ENCODE measurements at places on chromosomes 12 and 14.

DNA sequence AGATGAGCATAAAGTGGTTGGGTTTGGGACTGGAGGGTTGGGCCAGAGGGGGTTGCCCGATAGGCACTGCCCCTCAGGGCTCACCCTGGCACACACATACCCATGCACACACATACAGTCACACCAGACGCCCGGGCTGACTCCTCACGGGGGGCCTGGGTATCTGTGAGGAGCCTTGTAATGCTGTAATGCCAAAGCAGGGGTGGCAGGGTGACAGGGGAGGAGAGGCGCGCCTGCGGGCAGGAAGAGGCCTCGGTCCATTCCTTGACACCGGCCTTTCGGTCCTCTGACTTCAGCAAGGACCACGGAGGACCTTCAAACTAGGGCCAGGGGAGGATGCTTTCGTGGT is 375 bp downstream of the FAIM2 start:
- no peak for DNase-seq

- no peak for DNase-seq
Observed at GRCh38 chr12:5047094-5047493, 3.4 kb downstream of the KCNA5 start.

GRCh38 chr12:106901276-106901675 is 54.4 kb upstream of the TMEM263 start:
- no peak for DNase-seq

GRCh38 chr14:105123064-105123665 is 45.4 kb downstream of the JAG2 start:
- no peak for DNase-seq

- no peak for DNase-seq
Observed at GRCh38 chr12:29204521-29204920, 55.4 kb downstream of the FAR2 start.

DNA sequence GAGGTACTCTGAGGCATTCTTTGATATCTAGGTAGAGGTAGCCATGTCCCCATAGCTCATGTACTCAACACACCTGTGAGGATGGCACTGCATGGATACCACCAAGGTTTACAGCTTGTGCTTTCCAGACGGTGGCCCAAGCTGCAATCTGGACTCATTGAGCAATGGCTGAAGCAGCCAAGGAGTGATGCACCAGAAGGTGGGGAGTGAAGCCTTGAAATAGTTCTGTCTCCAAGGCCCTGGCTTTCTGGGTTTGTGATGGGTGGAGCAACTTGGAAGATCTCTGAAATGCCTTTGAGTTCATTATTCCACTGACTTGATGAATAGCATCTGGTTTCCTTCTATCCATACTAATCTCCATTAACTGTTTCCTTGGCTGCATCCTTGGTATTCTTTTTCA is 290.0 kb upstream of the NOVA1 start:
- DNase-seq, result no peak

GRCh38 chr12:105698075-105698474 is 367.6 kb downstream of the C12orf75 start:
- DNase-seq, result no peak

DNA sequence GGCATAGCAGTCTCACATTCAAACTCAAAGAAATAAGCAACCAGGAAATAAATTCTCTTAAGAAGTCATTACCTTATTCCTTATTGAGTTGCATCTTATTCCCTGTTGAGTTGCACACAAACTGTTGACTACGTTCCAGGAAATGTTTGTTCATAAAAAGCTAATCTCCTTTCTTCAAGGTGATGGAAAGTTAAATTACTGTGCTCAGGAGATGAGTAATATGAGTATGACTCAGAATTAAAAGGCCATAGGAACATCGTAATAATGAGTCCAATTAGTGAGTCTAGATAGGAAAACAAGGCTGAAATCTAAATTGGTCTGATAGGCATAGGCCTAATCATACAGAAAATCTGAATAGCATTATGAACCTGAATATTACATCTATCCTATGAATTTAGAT is 203.1 kb downstream of the SLC2A13 start:
- DNase-seq, result no peak

DNA sequence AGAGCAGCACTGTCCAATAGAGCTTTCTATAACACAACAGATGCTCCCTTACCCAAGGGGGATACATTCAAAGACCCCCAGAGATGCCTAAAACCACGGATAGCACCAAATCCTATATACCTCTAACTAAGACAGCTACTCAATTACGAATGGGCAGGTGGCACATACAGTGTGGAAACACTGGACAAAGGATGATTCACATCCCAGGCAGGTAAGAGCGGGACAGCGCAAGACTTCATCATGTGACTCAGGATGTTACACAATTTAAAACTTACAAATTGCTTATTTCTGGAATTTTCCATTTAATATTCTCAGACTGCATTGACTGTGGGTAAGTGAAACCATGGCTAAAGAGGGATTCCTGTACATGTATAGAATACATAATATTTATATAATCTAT is 5.5 kb upstream of the HCFC2 start:
- DNase-seq, result no peak

DNA sequence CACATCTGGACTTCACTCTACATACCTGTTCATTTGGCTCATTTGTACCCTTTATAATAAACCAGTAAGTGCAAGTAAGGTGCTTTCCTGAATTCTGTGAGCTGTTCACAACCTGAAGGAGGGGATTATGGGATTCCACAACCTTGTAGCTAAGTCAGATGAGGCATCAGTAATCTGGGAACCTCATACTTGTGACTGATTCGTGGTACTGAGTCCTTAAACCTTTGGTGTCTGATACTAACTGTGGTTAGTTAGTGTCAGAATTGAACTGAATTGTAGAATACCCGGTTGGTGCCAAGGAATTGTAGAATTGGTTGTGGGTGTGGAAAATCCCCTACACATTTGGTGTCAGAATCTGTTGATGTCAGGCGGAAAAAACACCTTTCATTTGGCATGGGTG is 83.4 kb downstream of the TMX1 start:
- no peak for DNase-seq

DNA sequence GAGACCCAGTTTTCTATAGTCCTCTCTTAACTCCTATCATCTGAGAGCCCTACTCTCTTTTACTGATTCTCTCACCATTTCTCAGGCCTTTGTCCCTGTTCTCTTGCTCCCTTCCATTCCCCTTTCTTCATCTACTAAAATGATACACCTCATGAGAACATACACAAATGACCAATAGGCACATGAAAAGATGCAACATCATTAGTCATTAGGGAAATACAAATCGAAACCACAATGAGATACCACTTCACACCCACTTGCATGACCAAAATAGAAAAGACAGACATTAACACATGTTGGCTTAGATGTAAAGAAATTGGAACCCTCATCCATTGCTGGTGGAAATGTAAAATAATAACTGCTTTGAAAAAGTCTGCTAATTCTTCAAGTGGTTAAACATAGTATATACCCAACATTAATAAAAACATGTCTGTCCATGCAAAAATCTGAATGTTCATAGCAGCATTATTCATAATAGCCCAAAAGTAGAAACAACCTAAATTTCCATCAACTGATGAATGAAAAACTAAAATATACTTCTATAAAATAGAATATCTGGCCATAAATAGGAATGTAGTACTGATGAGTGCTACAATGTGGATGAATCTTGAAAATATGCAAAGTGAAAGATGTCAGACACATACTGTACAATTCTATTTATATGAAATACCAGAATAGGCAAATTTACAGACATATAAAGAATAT is 66.0 kb downstream of the DENND5B start:
- no peak for DNase-seq

DNA sequence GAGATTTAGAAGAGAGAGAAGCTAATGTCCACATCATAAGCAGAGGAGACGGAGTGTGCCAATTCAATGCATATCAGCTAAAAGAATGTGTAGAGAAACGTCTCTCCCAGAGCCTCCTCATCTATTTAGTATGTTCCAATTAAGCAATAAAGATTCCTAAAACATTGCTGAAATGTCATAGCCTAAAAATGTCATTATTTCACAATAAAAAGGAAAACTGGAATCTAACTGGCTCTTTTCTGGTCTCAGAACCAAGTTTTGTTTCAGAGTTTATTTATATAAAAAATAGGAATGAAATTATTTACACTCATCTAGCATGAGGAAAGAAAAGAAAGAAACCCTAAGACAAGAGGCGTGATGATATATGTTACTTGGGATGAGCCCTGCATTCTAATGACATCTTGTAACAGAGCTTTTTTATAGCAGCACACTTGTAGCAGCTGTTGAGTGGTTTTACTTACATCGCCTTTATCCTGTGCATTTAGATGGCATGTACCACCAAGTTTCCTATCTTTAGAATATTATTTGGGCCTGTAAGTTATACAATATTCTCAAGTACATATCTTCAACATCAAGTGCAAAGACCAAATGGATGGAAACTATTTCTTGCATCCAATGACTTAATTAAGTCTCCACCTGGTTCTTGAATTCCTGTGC is 266.3 kb upstream of the PRKD1 start:
- no peak for DNase-seq

- DNase-seq, result no peak
Observed at GRCh38 chr12:83700838-83701237, 1014.1 kb downstream of the TMTC2 start.

DNA sequence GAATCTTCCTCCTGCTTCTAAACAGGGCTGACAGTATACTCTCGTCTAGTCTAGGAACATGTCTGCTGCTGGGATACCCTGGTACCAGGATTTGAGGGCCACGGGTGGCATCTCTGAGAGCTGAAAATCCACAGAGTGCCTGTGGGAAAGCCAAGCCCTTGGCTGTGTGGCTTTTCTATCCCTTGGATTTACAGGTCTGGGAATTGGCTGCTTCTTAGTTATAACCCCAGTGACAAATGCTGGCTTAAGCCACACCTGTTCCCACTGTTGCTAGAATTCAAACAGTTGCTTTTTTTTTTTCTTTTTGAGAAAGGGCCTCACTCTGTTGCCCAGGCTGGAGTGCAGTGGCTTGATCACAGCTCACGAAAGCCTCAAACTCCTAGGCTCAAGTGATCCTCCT is 14.3 kb upstream of the RIN3 start:
- DNase-seq, result peak; percentile 19

- DNase-seq, result no peak
Observed at GRCh38 chr12:130708648-130709047, 7.5 kb downstream of the RIMBP2 start.

DNA sequence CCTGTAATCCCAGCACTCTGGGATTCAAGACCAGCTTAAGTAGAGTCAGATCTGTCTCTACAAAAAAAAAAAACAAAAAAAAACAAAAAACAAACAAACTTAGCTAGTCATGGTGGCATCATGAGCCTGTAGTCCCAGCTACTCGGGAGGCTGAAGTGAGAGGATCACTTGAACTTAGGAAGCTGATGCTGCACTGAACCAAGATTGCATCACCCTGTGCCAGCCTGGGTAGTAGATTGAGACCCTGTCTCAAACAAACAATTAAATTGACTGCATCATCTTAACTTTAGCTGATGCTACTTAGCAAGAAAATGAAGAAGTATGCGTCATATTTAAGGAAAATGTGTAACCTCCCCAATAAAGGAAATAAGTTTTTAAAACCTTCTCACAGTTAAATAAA is 136.6 kb upstream of the ATXN7L3B start:
- no peak for DNase-seq
